Activated CD4-positive, alpha-beta T cell treated with anti-CD3 and anti-CD28 coated beads, Interleukin-2, Interleukin-4, amounts not matched to agents 100 ng/mL and 50 ng/mL, durations not matched to agents 16 hours and 8 hours (primary cell): ENCODE measurements at places on chromosomes 2 and 18.
A peak's percentile ranks its signal among the peaks of the same experiment; 100 is the strongest.

- DNase-seq: no peak
These were observed 90.7 kb upstream of the TFPI start for GRCh38 chr2:187644981-187645380.

- DNase-seq: peak; percentile 5
These were observed 266.9 kb upstream of the DSEL start for GRCh38 chr18:67783196-67783946.

DNA sequence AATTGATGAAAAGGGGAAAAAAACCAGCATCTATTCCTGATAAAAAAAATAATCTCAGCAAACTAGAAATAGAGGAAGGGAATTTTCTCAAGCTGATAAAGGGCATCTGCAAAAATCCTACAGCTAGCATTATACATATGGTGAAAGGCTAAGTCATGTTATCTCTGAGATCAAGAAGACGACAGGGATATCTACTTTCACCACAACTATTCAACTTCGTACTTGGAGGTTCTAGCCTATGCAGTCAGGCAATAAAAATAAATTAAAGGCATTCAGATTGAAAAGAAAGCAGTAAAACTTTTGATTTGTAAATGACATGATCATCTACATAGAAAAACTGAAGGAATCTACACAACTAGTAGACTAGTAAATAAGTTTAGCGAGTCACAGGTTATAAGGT, 58.2 kb downstream of the CAB39 start:
- no peak for DNase-seq

GRCh38 chr2:99679518-99679917, 189.7 kb upstream of the REV1 start:
- DNase-seq: no peak

GRCh38 chr2:146214394-146214929, 1630.4 kb upstream of the ACVR2A start:
- DNase-seq: no peak

DNA sequence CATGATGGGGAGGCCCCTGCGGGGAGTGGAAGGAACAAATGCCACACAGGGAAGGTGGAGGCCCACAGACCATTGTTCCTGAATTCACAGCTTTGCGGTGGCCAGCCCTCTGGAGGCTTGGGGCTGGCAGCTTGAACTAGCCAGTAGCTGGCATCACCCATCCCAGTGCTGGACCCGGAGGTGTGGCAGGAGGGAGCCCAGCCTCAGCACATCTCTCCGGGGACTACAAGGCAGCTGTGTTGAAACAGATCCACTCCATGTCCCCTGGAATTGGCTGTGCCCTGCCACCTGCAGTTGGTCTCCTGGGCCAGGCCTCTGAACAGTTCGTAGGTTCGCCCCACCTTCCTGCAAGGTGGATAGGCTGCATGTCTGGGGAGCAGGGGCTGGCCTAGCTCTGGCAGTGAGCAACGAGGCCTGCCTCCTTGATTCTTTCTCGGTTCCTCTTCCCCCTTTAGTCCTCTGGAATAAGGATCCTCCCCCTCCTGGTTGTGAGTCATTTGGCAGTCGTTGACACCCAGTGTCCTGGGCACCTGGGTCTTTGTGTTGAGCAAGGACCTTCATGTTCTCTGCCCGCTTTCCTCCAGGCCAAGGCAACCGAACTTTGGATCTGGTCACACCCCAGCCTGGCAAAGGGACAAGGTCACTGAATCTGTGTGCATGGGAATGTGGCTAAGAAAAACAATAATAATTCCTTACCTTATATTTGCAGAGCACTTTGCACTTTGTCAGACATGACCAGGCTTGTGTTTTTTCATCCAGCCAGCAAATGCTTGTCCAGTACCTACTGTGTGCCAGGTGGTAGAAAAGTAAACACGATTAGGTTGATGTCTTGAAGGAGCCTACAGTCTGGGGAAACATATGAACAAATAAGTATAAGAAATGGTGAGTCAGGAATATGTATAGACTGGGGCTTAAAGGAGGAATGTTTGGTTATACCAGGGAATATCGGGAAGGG, 55.0 kb upstream of the MCFD2 start:
- DNase-seq: no peak

DNA sequence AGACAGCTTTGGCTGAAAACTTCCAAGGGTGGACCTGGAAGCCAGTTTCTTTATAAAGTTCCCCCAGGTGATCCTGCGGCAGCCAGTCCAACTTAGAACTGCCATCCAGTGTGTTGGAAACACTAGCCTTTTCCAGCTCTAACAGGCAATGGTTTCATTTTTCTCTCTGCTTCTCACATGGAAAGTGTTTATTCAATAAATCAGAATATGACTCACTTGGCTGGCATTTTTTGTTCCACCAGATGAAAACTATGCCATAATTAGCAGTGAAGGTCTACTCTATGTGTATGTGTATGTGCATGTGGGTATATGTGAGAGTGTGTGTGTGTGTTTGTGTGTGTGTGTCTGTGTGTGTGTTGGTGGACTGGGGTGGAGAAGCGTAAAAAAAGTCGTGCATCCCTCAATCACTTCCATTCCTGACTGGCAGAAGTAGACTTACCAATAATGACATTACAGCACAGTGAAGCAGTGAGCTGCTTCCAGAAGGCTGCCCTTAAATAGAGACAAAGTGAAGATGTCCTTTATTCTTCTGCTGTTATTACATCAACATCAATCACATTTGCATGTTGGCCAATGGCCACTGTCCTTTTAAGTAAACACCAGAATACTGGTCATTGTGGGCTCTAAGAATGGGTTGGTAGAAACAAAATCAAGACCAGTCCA, 90.9 kb upstream of the SETBP1 start:
- no peak for DNase-seq

- DNase-seq: no peak
These were observed 173.4 kb upstream of the NDUFV2 start for GRCh38 chr18:8928847-8929780.

DNA sequence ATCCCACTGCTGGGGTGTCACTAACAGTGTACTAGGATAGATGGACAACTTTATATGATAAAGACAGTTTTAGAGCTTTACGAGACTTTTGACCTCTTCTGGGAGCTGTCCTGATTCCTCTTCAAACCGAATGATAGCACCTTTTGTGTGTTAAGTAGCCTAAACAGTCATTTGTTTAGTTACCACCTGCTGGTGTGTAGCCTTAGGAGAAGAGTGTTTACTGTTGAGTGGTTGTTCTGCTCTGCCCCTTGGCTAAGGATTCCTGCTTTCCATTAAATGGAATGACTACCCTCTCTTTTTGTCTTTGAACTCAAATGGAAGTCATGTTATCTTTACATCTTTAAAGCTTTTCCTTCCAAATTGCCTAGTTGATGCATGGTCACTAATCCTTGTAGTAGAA, 28.0 kb upstream of the MGAT5 start:
- DNase-seq: no peak

GRCh38 chr2:25420820-25421237, 79.1 kb upstream of the DNMT3A start:
- no peak for DNase-seq

DNA sequence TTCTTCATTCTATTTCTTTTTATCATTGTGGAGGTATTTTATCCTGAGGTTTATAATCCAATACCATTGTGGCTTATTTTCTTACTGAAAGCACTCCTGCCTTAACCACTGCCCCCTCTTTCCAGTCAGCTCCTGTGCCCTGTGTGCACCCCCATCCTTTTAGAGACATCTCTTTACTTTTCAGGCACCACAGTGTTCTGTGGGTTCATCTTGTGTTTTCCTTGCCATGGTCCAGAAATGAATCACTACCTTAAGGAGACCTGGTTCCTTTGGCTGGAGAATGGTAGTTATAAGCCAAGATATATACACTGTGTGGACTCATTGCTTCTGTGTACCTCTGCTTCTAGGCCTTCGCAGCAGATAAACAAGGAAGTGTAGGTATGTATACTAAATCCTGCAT, 278.3 kb downstream of the PTGR3 start:
- no peak for DNase-seq

DNA sequence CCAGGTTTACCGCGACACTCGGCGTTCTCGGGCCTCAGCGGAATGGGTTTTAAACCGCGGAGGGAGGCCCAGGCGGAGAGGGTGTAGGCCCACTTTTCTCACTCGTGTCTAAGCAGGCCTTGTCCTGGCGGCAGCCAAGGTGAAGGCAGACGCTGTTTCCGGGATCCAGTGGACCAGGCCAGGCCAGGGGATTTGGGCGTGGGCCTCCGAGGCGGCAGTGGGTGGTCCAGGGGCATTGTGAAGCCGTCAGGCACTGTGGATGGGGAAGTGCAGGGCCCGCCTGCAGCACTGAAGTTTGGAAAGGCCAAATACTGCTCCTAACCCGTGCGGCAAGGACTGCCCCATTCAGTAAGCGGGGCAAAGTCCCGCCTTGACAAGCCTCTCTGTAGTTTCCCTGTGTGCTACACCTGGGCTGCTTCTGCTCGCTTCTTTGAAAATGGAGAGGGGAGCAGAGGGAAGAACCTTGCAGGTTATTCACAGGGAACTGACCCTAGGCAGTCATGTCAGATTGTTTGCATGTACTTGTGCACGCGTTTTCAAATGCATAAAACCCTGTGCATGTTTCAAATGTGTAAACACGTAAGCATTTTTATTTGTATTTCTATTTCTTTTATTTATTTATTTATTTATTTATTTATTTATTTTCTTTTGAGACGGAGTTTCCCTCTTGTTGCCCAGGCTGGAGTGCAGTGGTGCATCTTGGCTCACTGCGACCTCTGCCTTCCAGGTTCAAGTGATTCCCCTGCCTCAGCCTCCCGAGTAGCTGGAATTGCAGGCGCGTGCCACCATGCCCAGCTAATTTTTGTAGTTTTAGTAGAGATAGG, 7.5 kb upstream of the DLX2 start:
- DNase-seq: no peak
